ENCODE measurements at places on chromosomes 1 and 21.
A peak's percentile ranks its signal among the peaks of the same experiment; 100 is the strongest.

DNA sequence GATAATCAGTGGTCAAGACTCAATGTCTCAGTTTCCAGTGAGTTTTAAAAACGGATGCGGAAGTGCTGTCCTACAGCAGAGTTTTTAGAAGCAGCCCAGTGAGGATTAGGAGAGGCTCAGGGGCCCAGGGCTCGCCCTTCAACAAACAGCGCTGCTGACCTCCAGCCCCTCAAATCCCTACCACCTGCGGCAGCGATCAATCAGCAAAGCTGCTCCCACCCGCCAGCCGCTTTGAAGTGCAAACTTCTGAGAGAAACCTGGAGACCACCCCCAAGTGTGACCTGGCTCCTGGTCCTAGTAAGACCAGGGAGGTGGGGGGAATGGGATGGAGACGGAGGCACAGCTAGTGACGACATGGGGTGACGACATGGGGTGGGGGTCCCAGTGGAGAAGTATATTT, 14.4 kb downstream of the ZBTB17 start:
- no peak for DNase-seq

- no peak for DNase-seq
These were observed 72.9 kb downstream of the SYT6 start for GRCh38 chr1:114080511-114081436.

DNA sequence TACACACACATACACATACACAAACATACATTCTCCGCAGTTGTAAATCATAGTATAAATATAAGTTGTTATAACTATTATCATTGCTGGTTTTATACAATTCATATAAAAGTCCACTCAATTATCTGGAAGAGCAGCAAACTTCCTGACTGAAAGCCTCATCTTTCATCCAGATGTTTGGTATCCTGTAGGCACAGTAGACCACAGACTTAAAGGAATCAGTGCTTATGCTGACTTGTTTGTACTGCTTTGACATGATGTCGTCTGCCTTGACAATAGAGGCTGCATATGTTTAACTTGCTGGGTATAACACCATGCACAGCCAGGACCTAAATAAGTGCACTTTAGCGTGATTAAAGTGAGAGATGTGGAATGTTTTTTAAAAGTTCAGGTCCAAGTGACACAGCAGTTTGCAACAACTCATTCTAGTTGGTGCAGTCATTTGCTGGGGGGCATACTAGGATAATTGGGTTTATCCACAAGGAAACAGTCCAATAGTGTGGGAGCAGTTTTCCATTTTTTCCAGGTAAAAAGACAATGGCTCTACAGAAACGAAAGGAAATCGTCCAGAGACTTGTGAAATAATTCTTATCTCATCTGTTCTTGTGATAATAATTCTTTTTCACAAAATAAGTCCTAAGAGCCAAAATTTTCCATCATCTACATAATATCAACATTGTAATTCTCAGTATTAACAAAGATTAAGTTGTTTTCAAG, 110.3 kb upstream of the TSPAN2 start:
- no peak for DNase-seq

DNA sequence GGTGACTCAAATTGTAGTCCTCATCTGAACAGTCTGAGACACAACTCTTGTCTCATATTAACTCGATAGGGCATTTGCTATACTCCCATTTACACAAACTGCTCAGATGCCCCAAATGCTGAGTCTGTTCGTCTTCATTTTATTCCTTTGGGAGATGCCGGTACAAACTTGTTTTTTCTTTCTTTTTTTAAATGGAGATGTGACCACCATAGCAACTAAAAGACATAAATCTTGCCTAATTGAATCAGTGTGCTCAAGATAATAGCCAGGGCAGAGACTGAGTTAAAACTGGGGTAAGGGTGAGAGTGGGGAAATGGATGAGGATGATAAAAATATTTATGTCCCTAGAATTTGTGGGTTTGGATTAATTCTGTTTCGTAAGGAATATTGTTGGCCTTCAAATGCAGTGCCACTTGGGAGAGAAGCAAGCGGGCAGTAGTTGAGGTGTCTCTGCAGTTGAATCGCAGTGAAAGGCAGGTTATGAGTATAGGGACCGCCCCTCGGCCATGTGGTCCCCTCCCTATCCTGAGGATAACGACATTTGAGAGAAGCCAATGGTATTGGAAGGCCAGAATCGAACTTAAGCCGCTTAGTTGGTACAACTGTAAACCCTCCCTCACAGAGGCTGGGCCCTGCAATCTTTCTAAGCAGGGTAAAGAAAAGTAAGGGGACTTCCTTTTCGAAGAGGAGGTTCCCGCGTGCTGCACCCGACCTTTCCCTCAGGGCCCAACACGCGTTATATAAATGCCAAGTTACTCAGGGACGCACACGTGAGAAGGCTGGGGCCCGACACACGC, 859 bp upstream of the LRRC8B start:
- peak; percentile 7 for DNase-seq

- DNase-seq: no peak
These were observed 1.5 kb downstream of the CPTP start for GRCh38 chr1:1326075-1326605.

GRCh38 chr1:187280031-187280430, 451.3 kb downstream of the PLA2G4A start:
- DNase-seq: no peak

DNA sequence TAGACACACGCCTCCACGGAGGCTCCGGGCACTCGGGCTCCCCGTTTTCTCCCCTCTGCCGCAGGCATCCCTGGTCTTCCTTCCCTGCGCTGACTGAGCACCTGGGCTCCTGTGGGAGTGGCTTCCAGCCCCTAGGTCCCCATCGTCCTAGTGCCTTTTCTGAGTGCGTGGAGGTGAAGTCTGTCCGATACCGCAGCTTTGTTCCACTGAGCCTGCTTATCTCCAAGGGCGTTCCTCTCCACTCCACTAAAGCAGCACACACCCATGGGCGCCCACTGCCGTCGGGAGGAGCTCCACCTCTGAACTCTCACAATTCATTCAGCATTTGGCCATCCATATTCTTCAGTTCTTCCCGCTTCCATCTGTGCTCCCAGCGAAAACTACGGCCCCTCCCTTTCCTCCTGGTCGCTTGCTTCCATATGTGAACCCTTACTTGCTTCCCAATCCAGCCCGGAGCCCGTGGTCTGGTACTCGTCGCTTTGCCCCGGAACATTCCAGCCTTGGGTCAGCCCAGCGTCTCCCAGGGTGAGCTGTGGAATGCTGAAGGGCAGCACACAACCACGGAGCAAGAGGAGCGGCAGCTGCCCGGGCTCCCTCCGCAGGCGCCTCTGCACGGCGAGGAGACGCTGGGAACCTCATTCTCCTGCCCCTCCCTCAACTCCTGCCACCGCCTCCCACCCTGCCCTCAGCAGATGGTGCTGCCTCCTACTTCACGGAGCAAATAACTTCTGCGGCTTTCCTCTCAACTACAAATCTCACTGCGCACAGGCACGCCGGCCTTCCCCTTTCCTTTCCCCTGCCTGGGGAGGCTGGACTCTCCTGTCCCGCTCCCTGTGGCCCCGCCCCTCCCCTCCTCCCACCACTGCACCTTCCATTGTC, 27.5 kb downstream of the ATP8B2 start:
- DNase-seq: peak; percentile 78
